ENCODE measurements at places on chromosomes 12 and 14.

DNA sequence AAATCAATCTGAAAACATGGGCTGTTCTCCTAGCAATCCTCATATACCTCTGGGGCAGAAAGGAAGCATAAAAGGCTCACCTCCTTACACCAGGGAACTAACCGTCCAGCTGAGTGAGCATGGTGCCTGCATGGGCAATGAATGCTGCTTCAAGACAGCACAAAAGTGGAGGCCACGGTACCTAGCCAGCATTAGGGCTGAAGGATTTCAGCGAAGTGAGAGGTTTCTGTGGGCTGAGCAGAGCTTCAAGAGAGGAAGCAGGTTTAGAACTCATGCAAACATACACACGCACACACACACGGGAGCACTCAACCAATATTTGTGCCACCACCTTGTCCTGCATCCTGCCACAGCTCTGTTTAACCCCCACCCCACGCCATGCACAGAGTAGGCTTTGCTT lies 838.5 kb upstream of the TMEM132C start:
- no peak for DNase-seq

GRCh38 chr12:94488463-94488862 lies 28.8 kb upstream of the CEP83 start:
- DNase-seq = no peak

DNA sequence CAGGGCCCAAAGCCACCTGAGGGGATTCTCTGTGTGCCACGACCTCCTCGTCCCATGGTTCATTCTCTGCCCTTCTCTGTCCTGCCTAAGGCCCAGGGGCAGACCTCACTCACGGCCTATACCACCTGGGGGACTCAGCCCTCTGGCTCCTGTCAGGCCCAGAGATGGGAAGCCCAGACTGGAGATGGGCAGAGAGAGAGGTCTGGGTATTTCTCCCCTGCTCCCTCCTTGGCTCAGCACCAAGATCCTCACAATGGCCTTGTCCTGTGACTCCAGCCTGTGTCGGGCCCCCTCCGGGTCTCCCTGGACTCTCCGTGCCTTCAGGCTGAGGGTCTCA lies 46.9 kb upstream of the BCL11B start:
- DNase-seq = no peak

DNA sequence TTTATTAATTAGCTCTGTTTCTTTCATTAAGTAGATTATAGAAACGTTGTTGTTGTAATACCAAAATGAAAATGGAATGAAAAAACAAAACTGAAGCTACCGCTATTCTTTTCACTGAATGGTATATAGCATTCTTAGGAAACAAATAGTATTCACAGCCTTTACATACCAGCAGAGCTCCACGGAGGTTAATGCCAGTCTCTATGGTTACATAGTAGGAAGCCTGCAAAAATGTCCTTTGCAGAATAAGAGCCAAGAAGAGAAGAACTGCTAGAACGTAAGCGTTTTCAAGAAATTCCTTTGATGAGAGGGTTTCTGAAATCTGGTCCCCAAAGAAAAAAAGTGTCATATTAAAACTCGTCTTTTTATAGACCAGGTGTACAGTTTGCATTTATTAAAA lies 30.6 kb downstream of the ABCC9 start:
- DNase-seq = no peak

GRCh38 chr12:81300454-81300853 lies 222.6 kb downstream of the ACSS3 start:
- DNase-seq = no peak

GRCh38 chr12:5124401-5124800 lies 80.7 kb downstream of the KCNA5 start:
- DNase-seq = no peak

GRCh38 chr12:67646775-67647174 lies 1.8 kb upstream of the DYRK2 start:
- no peak for DNase-seq

DNA sequence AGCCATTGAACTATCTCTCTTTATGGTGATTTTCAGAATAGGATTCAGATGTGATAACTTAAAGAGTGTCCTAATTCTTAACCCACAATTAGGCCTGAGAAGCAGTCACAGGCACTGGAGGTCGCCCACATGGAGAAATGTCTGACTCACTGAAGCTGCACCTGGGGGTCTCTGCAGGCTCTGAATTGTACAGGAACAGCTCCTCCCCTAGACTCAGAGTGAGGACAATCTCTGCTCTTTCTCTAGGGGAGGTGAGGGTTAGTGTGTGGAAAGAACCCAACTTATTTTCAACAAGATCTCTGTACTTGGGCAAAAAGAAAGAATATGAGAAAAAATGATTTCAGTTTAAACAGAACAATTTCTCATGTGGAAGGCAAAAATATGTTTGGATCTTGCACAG lies 1124.6 kb downstream of the TMEM121 start:
- DNase-seq = no peak
